ENCODE measurements at places on chromosomes 16 and 17.

DNA sequence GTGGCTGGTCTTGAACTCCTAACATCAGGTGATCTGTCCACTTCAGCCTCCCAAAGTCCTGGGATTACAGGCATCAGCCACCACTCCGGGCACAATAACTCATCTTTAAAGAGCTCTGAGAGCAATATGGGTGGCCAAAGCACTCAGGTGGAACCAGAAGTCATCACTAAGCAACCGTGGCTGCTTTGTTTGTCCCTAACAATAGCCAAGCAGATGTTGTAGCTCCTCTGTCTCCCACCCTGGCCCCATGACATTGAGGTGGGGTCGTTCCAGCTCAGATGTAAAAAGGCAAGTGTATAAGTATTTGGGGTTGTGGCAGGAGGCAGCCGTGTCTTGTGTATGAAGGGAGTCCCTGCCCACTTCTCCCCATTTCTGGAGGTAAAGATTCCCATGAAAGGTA, 3.7 kb upstream of the SCIMP start:
- no peak for DNase-seq

GRCh38 chr17:75754378-75755204, 10.4 kb downstream of the GALK1 start:
- no peak for DNase-seq

GRCh38 chr17:58264407-58265103, 16.2 kb downstream of the MPO start:
- DNase-seq = no peak

DNA sequence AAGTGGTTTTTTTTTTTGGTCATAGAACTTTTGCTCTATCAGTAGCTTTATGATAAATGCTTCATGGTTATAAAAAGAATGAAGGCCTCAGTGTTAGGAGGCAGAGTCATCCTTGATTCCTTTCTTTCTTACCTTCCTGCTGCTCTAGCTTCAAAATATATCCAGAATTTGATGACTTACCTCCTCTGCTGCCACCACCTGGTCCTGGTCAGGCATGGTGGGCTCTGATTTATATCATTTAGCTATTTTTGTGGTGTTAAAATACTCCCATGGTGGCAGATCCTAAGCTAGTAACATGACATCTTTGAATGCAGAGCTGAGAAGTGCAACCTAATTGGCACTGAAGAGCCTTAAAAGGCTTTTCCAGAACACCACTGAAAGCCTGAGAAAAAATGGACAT, 508.8 kb upstream of the CDH8 start:
- no peak for DNase-seq

GRCh38 chr16:64251742-64252141, 870.1 kb downstream of the CDH11 start:
- DNase-seq = no peak

DNA sequence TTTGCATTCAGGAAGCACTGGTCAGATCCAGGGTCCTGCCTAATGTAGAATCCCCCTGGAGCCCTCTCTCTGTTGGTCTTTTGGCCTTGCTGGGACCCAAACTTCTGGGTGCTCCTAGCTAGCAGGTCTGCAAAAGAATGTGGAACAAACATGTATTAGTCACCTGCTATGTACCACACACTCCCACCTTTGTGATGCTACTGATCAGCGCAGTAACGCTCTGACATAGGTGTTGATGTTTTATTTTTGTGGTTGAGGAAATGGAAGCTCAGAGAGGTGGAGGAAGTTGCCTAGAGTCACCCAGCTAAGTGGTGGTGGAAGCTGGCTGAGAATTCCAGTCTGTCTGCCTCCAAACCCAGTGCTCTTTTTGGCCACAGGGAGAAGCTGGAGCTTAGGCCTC, 35.8 kb upstream of the LGALS9 start:
- DNase-seq = no peak

DNA sequence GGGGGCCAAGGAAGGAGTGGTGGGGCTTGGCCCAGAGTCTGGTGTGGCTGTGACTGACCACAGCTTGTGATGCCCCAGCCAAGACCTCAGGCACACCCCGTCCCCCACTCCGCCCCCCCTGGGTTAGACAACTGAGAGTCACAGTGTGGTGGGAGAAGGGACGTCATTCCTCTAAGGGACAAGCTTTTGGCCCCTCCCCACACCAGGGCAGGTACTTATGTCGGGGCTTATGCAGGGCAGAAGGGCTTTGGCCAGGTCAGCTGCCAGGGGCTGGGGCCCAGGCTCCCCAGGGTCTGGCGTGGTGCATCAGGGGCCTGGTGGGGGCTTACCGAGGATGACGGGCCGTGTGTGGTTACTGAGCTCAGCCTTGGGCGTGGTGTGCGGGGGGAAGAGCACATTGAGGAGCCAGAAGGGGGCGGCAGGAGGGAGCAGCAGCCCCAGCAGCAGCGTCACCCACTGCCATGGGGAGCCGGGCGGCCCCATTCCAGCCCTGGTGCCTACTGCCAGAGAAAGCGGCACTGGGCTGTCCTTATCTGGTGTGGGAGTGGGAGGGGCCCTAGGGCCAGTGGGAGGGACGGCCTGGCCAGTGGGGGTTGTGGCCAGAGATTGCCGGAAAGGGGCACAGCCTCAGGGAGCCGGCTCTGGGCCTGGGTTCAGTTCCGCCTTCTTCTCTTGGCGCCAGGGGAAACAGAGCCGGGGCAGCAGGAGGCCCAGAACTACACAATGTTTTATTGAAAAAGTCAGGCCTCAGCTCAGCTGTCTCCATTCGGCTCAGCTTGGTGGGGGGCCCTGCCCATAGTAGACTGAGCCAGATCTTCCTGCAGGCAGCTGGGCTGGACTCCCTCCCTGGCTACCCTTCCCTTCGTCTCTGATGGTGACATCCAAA, at the start of gene LCAT:
TSS of gene LCAT (minus strand) at position 502 of the 886 bp plus-strand sequence. CDS start at position 483, 19 bp downstream.
- no peak for DNase-seq

DNA sequence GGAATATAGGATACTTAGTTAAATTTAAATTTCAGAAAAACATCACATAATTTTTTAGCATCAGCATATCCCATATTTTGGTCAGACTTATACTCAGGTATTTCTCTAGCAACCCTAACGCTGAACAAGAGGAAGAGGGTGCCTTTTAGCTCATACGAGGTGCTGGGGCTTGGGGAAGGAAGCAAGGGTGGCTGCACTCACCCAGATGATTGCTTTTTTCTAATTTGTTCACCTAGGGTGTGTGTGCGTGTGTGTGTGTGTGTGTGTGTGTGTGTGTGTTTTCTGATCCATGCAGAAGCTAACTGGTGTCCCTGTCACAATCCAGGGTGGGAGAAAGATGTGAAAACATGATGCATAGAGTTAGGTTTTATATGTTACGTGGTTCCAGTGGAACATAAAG, 81.2 kb downstream of the WNT3 start:
- no peak for DNase-seq

DNA sequence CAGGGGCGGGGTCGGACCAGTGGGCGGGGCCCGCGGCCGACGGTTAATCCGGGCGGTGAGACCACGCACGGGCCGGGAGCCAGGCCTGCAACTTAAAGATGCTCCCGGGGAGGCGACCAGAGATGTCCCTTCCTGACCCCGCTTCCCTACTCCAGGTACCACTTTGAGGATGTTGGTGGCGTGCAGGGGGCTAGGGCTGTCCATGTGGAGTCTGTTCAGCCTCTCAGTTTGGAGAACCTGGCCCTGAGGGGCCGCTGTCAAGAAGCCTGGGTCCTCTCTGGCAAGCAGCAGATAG, 580 bp downstream of the RANGRF start:
- no peak for DNase-seq

GRCh38 chr17:44178133-44178532, 7.6 kb downstream of the ASB16 start:
- DNase-seq = no peak

- DNase-seq = no peak
Observed at GRCh38 chr16:85234310-85235204, 122.3 kb upstream of the CIBAR2 start.

GRCh38 chr16:3819746-3820724, 60.5 kb downstream of the CREBBP start:
- DNase-seq = no peak

DNA sequence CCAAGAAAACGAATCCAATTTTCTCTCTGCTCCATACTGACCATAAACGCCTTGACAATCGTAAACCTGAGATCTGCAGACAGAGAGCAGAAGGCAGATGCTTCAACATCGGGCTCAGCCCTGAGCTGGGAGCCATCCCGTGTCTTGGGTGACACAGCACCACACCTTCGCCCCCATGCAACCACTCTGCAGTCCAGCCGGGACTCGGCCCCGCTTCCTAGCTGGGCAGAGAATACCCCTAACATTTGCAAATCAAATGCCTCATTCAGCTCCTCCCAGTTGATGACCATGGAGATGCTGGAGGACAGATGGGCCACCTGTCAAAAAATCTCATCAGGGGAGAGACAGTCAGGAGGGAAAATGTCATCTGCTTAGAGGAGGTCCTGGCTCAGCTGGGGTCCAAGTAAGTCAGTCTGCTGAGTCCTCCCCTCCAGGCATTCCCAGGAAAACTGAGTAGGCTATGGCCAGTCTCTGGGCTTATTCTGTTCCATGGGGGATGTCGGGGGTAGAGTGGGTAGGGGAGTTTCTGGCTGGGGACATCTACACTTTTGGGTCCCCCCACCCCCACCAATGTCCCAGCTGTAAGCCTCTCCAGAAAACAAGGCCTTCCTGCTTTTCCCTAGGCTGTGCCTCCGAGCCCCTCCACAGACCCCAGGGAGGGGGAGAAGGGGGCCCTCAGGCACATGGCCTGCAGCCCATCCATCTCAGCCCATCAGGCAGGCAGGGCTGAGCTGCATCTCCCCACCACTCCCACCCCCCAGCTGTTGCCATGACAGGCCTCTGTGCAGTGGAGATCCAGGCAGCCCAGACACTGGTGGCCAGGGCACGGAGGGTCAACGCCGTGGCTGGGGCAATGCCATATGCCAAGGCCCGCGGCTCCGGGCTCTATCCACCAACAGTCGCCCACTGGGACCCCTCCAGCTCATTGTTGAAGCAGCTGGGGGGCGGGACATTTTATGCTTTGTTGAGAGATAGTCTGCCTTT, 158.6 kb downstream of the AXIN2 start:
- no peak for DNase-seq

- no peak for DNase-seq
Observed at GRCh38 chr17:55413825-55414489, 7.7 kb downstream of the MMD start.

DNA sequence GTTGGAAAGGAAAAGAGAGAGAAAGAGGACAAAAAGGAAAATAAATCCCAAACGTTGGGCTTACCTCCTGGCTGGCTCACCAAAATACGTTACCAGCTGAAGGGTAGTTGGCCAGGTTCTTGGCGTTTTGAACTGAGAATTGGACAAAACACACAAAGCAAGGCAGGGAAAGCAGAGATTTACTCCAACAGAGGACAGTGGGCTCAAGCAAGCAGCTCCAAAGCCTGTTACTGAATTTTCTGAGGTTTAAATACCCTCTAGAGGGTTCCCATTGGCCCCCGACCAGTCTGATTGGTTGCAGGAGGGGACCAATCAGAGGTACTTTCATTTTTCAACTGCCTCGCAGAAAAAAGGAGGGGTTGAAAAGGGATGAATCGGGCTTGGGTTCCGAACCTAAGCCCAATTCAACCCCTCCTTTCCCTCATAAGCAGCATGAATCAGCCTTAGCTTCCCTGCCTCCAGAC, 55.6 kb upstream of the ALOX12 start:
- no peak for DNase-seq

GRCh38 chr17:3503285-3503684, 27.5 kb downstream of the ASPA start:
- no peak for DNase-seq

GRCh38 chr16:14308368-14308723, 237.2 kb downstream of the MRTFB start:
- DNase-seq = no peak

DNA sequence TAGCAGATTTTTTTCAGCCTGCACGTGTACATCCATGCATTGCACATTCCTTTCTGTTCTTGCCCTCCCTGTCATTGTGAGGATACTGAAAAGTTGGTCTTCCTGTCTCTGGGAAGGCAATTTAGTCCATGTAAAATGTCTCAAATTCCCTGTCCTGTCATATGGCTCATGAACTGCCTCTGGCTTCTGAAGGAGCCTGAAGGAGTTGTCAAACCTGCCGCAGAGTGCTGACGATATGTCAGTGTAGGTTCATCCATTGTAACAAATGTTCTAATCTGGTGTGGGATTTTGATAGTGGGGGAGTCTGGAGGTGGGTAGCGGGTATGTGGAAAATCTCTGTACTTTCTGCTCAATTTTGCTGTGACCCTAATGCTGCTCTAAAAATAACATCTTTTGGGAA, 59.6 kb downstream of the YPEL2 start:
- no peak for DNase-seq

DNA sequence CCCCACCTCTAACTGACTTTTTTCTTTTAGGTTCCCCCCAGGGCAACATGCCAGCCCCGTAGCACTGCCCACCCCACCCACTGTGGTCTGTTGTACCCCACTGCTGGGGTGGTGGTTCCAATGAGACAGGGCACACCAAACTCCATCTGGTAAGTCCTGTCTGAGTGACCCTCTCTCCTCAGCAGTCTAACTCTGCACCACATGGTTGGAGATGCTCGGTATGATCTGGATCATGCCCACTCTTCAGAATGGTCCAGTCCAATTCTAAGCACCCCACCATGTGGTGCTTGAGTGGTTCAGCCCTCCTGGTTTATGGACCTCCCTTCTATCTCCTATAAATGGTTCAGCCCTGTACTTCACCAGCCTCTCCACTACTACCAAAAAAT, 5.9 kb downstream of the KDM6B start:
- DNase-seq = no peak

DNA sequence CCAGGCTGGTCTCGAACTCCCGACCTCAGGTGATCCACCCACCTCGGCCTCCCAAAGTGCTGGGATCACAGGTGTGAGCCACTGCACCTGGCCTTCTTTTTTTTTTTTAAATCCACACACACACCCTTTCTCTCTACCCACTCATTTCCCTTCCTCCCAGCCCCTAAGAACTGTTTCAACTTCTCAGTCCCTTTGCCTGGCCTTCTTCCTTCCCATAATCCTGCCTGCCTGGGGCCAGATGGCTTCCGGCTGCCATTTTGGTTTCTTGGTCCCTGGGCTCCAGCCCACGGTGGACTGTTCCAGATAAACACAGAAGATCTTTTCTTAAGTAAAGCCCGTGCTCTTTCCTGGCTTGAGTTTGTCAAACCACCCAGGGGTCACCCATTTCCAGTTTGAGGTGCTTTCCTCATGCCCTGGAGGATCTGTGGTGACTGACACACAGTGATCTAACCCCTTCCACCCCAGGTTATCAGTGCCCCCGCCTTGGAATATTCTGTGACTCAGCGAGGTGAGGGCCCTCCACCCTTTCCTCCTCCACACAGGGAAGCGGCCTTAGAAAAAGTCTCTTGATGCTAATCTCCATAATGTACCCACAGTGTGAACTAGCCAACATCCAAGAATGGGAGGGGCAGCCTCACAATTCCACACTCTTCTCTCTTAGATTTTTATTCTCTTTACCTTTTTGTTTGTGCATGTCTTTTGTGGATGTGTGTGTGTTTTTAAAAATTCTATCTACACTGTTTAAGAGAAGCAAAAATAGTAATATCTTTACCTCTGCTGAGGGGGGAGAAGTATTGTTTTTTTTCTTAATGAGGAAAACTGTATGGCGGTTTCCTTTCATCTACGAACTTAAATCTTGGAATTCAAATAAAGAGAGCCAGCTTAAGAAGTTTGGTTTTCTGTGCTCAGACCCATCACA, 60.0 kb downstream of the CRISPLD2 start:
- no peak for DNase-seq

Data from GM12864 (cell line).